ENCODE measurements at places on chromosomes 7 and 10.

DNA sequence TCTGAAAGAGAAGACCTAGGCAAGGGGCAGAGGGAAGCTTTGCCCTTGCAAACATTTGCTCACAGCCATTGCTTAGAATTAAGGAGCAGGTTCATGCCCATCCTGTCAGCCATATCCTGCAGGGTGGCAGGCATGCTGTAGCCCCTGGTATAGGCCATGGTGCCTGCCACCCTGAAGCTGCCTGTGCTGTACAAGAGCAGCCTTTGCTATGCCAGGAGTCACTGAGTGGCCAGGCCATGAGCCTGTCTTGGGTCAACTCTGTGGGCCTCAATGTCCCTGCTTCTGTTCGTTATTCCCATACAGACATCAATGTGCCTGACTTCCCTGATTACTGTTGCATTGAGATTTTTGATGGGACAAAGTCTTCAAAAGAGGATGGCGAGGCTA, 368 bp upstream of the SVOPL start:
- DNase-seq, result no peak

DNA sequence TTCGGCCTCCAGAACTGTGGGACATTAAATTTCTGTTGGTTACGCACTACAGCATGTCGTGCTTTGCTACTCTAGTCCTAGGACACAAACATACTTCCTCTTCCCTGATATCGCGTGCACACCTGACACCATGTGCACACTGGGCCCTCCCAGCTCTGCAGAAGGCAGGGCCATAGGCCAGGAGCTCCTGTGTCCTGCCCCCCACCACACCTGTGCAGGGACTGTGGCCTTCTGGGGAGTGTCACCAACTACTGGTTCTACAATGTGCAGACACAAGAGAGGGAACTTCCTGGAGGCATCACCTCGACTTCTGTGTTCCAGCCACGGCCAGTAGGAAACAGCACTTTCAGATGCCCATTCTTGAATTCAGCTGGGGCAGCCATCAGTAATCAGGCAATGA, 646.4 kb upstream of the MGMT start:
- DNase-seq, result no peak

- DNase-seq, result peak; percentile 50
Observed at GRCh38 chr10:69742928-69743602, 58.6 kb upstream of the COL13A1 start.

- no peak for DNase-seq
Observed at GRCh38 chr10:70122742-70123141, 9.9 kb downstream of the AIFM2 start.

DNA sequence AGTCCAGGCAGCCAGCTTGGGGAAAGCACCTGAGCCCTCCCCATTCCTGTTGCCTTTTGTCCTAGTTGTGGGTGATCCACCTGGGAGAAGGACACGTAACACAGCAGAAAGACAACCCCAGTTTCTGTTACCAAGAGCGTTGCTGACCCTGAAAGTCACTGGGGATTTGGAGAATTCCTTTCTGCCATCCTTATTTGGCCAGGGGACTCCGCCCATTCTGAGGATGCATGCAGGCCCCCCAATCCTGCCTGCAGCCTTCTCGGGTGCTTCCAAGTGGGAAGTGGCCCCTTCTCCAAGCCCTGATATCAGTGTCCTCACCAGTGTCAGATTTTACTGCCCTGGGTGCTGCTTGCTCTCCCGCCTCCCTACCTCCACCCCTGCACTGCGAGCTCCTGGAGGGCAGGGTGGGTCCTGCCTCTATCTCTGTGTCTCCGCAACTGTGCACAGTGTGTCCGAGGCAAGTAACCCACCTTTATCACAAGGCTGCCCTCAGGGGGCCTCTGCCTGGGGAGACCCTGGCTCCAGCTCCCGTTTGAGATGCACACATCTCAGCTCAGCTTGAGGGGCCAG, 9.2 kb upstream of the ADCY1 start:
- no peak for DNase-seq

DNA sequence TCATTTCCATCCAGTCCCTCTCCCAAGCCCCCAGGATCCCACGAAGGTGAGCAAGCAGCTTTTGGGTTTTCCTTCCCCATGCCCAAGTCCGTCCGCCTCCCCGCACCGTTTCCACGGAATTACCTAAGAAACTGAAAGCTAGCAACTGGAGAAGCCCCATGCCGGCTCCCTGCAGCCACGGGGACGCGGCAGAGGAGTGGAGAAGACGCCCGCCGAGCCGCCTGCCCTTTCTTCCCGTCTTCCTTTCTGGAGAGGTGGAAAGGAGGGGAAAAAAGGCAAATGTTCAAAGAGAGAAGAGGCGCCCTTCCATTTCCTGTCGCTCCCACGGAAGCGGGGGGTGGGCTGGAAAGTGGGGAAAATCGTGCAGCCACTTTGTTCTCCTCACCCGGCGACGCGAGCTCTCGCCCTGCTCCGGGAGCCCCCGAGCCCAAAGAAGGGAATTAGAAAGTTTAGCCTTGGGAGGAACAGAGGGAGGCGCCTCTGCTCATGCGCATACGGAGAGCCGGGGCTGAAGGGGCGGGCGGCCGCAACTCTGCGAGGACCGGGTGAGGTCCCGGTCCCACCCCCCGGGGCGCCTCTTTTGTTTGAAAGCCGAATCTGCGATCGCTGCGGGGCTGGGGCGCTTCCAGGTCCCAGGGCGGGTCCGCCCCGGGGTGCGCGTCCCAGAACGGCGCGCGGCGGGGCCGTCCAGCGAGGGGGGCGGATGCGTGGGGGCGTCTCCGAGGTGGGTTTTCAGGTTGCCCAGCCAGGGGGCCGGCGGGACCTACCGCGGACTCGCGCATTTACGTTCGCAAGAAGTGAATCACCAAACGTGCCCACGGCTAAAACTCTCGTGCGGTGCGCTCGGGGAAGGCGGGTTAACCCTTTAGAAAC, at the start of gene LAMB1:
TSS of gene LAMB1 (minus strand) at position 436 of the 873 bp plus-strand sequence. CDS start at position 160, 276 bp downstream.
- DNase-seq, result peak; percentile 42

- DNase-seq, result no peak
Observed at GRCh38 chr10:85319826-85320225, 991.4 kb downstream of the CCSER2 start.

DNA sequence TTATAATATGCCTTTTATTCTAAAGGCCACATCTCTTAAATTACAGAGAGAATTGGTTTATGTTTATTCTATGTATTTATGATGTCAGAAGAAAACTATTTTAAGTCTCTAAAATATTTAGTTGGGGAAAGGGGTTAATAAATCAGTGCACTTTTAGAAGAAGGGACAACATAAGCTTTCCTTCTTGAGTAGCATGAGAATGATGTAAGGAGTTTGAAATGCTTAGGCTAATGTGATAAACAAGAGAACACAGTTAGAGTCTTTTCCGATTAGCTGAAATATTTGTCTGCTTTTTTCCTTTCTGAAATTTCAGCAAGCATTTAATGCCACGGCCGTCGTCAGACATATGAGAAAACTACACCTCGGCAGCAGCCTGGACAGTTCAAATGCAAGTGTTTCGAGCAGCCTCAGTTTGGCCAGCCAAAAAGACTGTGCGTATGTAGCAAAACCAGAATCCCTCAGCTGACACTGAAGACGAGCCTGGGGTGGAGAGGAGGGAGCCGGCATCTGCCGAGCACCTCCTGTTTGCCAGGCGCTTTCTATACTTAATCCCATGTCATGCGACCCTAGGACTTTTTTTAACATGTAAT, 176.2 kb downstream of the CCDC3 start:
- DNase-seq, result no peak

GRCh38 chr7:490461-491291, 29.0 kb downstream of the PDGFA start:
- no peak for DNase-seq

DNA sequence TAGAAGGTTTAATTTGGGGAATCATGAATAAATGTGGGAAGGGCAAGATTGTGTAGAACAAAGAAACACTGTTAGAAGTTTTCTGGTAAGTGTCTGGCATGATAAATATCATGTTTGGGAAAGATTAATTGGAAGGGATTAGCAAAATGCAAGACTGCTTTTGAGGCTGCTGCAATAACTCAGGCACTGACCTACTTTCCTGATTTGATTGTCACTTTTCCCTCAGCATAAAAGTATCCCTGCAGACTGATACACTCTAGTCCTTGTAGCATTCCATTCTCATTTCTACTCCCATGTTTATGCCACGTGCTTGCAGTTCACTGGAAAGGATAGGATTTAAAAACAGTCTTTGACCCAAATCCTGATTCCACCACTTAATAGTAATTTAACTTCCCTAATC, 303.3 kb upstream of the SEMA3A start:
- DNase-seq, result no peak

DNA sequence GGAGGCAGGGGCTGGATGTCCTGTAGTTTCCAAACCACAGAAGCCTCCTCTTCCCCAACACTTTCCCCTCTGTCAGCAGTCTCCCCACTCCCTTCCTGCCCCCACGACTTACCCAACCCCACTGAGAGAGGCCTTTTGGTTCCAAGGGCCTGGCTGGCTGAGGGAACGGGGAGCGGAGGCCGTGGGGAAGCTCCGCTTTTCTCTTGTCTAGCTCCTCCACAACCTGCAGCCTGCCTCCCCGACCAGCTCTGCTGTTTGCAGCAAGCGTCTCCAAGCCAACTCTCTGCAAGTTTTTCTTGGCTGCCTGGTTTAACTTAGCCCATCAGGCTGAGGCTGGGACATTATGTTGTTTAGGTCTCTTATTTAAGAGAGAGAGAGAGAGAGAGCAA, 126.8 kb downstream of the NEURL1 start:
- DNase-seq, result no peak

DNA sequence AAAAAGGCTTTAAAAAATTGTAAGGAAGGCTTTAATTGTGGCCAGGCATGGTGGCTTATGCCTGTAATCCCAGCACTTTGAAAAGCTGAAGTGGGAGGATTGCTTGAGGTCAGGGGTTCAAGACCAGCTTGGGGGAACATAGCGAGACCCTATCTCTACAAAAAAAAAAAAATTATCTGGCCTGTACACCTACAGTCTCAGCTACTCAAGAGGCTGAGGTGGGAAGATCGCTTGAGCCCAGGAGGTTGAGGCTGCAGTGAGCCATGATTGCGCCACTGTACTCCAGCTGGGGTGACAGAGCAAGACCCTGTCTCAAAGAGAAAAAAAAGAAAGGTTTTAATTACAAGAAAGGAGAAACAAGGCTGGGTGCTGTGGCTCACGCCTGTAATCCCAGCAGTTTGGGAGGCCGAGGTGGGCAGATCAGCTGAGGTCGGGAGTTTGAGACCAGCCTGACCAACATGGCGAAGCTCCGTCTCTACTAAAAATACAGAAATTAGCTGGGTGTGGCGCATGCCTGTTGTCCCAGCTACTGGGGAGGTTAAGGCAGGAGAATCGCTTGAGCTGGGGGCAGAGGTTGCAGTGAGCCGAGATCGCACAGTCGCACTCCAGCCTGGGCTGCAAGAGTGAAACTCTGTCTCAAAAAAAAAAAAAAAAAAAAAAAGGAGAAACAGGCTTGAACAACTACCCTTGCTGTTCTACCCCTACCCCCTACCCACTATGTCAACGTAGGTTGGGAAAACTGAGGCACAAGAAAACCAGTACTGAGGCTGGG, 83.7 kb downstream of the CARD11 start:
- no peak for DNase-seq

GRCh38 chr10:78578929-78579328, 489.8 kb upstream of the ZMIZ1 start:
- no peak for DNase-seq

DNA sequence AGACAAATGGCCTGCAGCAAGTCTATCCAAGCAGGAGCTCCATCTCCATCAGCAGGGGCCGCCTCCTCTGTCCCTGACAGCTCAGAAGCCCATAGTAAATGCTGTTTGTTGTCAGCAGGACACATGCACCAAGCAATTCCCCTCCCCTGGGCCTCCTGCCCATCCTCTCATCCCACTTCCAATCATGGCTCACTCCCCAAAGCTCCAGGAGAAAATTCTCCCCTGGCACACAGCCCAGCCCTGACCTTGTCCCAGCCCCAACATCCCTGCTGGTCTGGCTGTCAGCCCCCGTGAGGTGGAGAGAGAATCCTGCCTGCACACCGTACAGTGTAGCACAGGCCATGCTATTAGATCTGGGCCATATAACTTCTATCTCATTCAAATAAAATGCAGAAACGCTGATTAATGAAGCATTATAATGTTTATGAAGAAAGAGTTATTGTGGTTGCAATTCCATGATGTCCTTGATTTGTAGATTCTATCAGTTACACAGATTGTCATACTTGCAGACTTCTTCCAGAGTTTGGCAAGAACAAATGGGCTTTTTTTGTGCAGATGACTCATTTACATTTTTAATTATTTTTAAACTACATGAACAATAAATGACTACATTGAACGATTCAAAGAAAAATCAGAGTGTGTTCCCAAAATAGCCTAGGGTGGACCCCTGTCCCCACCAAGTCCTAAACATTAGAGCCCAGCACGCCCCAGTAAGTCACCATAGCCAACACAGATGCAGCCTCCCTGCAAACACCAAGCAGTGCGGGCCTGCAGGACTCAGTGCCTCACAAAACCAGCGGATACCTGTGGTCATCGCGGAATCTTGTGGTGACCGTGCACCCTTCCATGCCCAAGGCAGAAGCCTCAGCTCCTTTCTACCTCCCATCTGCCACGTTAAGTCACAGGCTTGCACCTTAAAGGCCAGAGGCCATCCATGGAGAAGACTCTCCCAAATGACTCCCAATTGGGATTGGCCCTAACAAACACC, 70.1 kb downstream of the COBL start:
- peak; percentile 97 for DNase-seq

GRCh38 chr7:108063520-108063933, 60.6 kb upstream of the LAMB1 start:
- DNase-seq, result no peak

DNA sequence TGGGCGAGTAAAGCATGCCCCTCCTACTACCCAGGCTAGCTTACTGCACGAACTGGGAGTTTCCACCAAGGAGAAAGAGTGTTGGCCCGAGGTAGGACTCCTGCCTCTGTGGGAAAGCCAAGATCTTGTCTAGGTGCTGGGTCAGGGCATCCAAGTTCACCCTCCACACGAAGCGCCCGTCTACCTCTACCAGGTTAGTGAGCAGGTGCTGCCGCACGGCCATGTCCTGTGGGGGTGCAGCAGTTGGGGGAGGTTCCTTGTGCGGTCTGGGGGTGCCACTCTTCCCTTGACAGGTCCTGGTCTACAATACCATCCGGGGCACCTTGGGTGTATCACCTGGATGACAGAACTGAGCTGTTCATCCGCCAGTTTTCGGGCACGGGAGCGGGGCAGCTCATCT, 1.7 kb downstream of the ABHD11 start:
- DNase-seq, result no peak

GRCh38 chr10:130045091-130045652, 65.5 kb downstream of the C10orf143 start:
- DNase-seq, result peak; percentile 25

DNA sequence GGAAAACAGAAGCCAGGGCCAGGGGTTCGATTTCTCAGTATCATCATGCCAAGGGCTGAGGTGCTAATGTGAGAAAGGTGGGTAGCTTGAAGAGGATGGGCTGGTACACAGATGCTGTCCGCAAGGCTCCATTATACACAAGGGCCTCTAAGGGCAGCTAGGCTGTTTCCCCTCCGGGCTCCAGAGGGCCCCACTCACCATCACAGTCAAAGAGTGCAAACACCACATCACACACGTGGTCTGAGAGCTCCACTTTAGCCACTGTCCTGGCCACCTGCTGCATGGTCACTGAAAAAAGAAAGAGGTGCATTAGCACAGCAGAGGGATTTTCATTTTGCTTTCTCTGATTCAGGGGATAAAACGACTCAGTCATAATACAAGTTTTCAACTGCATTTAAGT, 20.9 kb upstream of the DNAJB12 start:
- no peak for DNase-seq
